ENCODE measurements at places on chromosomes 6 and 20.

- DNase-seq, result no peak
Measured at GRCh38 chr6:39260953-39261352, 31.7 kb upstream of the KCNK5 start.

DNA sequence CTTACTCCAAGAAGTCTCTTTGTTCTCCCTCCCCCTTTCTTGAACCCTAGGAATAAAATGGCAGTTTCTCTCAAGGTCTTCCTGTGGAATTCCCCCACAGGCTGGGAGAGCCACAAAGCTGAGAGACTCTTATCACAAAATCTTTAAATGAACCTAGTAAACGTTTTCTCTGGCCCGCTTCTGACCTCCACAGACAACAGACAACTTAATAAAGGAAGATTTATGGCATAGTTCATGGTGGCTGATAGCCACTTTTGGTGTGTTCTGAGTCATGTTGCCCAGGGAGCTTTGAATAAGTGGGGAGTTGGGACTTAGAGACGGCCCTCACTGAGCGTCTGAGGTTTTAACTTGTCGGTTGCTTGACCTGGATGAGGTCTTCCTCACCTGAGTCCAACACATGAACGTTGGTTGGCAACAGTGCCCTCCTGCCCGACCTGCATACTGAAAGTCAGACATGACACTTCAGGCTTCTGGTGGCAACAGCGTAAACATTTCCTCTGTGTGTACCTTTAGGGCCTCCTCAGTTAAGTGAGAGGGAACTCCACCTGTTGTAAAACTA is 124.1 kb downstream of the FOXO3 start:
- DNase-seq, result no peak

DNA sequence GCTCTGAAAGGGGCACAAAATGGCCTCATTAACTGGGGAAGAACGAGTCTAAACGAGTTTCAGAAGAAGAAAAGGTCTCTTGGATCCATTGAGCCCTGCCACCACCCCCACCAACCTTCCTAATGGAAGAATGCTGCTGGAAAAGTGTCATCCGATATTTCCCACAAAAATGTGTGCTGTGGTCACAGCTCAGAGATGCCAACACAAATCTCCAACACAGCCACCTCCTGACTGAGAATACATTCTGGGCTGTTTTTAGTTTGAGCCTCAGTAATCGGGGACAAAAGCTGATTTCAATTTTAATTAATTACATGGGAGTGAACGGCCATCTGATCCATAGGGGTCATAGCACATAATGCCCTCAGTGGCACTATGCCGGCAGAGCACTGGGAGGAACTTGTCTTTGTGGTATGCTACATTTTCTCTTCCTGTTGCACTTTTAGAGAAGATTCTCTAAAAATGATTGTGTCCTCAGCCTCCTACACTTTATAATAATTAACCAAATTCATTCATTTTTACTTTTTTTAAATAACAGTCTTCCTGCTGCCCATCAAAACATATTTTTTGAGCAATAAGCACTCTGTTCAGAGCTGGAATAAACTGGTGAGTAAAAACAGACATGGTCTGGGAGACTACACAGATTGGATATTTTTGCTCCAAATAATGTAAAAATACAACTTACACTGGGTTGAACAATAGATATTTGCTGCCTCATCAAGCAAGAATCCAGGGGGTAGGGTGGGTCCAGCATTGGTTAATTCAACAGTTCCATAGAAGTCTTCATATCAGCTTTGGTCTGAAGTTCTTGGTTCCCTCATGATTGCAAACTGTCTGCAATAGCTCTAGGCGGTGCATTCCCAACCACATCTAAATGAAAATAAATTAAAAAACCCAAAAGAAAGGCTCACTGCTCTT is 143.6 kb upstream of the TMEM170B start:
- DNase-seq, result no peak

DNA sequence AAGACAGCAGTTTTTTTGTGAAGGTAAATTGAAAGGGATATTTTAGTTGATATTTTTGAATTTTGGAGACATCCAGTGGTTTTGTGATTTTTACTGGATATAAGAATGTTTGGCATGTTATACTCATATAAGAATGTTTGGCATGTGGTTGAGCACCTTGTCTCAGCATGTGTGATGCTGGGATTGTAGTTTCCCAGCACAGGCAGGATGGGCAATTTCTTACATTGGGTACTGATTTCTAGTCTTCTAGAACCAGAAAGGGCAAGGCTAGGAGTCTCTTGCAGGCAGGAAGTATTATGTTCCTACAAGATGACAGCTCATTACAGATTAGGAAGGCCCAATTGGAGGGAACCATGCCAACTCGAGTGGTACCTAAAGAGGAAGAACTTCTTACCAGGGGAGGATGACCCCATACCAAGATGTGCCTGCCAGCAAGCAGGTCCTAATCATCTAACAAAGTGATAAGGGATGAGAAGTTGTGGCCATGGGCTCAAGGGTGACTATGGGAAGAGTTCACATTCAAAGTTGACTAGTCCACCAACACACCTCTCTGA is 377.8 kb downstream of the UTRN start:
- DNase-seq, result no peak

DNA sequence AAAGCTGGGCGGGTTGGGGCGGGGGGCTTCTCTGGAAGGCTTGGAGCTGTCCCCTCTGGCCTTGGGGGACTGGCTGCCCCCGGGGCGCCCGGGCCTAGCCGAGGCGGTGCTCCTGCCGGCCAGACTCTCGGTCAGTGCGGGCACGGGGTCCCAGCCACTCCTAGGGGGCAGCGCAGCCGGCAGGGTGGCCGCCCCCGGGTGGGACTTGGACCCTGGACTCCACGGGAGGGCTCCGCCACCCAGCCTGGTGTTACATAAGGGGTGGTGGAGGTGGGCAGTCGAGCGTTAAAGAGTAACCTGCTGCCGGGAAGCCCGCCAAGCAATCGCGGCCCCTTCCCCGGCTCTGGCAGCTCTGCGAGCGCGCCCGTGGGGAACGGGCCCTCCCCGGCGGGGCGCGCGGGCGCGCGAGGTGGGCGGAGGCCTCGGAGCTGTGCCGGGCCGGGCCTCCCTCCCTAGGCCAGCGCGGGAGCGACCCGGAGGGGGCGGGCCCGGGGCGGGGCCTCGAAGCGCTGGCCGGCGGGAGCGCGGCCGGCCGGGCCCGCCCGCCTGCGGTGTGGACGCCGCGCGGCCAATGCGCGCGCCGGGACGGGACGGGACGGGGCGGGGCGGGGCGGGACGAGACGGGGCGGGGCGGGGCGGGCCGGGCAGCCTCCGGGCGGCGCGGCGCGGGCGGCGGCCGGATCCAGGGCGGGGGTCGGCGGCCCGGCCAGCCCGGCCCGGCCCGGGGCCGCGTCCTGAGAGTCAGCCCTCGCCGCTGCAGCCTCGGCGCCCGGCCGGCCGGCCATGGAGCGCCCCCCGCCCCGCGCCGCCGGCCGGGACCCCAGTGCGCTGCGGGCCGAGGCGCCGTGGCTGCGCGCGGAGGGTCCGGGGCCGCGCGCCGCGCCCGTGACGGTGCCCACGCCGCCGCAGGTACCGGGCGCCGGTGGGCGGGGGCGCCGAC is at the start of gene SLC2A4RG:
Gene SLC2A4RG, plus strand, starts transcription at position 647 of the 940 bp plus-strand sequence. Its CDS starts 137 bp downstream, at position 784.
- DNase-seq, result no peak

- DNase-seq, result no peak
Measured at GRCh38 chr6:5865506-5866031, 141.2 kb downstream of the NRN1 start.

GRCh38 chr20:32483351-32484224 is 101.5 kb downstream of the NOL4L start:
- DNase-seq, result no peak

GRCh38 chr6:124355146-124355545 is 551.5 kb downstream of the NKAIN2 start:
- DNase-seq, result no peak

DNA sequence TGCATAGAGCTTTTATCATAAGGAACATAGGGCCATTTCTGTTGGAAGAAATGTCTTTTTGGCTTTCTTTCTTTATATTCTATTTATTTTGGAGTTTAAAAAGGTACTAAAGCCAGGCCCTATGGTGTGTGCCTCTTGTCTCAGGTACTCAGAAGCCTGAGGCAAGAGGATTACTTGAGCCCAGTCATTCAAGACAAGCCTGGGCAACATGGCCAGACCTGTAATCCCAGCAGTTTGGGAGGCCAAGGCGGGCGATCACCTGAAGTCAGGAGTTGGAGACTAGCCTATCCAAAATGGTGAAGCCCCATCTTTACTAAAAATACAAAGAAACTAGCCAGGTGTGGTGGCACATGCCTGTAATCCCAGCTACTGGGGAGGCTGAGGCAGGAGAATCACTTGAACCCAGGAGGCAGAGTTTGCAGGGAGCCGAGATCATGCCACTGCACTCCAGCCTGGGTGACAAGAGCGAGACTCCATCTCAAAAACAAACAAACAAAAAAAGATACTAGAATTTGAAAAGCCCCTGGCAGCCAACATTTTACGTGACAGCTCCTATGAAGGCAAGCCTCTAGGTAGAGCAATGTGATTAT is 80.0 kb downstream of the CBFA2T2 start:
- DNase-seq, result no peak

DNA sequence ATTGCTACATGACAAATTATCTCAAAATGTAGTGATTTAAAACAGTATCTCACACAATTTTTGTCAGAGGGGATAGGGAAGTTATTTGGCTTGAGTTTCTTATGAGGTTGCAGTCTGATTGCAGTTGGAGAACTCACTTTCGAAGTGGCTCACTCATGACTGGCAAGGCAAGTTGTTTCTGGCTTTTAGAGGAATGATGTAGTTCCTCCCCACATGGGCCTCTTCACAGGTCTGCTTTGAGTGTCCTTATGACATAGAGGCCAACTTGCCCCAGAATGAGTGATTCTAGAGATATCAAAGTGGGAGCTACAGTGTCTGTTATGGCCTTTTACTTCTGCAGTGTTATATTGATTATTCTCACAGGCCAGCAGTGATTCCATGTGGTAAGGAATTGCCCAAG is 6.1 kb downstream of the DOP1A start:
- no peak for DNase-seq

DNA sequence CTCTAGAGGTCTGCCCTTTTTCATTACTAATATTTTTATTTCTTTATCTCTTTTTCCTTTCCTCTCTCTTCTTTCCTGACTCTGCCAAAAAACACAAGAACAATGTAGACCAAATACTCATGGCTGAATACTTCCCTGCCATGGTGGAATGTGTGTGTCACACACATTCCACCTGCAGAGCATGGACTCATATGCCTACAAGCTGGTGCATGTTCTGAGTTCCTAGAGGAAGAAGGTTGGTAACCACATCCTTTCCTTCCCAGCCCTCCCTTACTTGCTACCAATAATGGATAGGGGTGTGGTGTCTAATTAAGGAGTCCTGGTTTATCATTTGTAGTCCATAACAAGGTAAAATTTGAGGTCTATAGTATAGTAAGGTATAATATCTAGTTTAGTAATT is 15.2 kb upstream of the CST9L start:
- no peak for DNase-seq

DNA sequence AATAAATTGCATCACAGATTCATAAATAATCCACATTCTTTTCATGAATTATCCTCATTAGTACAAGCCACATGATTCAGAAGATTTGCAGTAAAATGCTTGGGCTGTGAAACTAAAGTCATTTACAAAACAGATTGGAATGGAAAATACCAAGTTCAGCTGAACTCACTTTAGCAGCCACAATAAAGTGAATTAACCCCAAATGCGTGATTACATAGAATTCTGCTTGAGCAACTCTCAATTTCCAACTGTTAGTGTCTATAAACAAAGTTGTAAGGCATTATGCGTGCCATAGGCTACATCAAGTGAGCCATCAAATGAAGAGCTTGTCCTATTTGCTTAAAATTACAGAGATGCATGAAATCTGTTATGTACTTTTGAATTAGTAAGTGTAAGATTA is 60.4 kb upstream of the GFRAL start:
- no peak for DNase-seq

- no peak for DNase-seq
Measured at GRCh38 chr6:115487331-115487730, 573.4 kb downstream of the FRK start.

- no peak for DNase-seq
Measured at GRCh38 chr20:49602345-49603208, 34.6 kb upstream of the PTGIS start.

DNA sequence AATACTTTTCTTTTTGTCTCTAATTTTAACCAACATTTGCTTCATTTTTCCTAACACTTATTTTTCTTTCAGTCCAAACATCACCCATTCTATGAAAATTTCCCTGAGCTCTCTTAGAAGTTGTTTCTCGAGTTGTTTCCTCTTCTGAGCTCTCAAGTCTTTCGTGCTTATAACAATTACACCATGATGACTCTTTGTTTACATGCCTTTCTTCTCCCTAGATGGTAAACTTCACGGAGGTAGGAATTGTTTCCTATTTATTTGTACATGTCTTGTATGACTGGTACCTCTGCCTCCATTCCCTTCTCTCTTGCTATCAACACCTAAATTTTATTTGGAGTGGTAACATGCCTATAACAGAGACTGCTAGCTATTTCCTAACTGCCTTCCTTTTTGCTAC is 6.4 kb downstream of the BLOC1S5 start:
- no peak for DNase-seq

DNA sequence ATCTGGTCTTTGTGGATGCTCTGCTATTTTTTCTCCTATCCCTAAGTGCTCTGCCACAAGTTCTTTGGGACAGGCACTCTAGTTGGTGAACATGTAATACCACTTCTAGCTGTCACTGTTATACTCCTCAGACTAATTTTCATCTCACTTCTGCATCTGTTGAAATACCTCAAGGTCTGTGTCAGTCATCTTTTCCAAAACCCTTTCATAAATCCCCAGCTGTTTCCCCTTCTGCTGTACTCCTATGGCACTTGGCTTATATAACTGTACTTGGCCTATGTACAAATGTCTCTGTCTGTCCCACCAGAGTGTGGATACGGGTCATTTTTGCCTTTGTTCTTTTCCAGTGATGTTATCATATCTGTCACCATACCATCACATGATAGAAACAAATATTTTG is 124.2 kb downstream of the FHL5 start:
- DNase-seq, result no peak

DNA sequence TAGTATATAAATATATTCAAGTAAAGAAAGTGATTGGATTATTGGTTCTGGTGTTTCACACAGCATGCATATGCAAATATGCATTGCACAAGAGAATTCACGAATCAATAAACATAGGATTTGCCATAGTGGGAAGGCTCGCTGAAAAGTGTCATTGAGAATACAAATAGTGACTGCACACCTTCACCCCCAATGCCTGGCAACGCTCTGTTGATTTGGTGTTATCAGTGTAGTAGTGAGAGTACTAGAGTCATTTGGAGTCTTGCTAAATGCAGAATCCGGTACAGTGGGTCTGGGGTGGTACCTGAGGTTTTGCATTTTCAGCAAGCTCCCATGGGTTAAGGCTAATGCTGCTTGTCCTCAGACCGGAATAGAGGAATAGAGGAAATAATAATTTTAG is 49.7 kb upstream of the NAA20 start:
- DNase-seq, result no peak
